ENCODE measurements at places on chromosomes 2 and 18. TPM values are rescaled to one million over a fixed set of nuclear protein-coding genes. Genes with fewer than 3 reads are reported as not detected.

DNA sequence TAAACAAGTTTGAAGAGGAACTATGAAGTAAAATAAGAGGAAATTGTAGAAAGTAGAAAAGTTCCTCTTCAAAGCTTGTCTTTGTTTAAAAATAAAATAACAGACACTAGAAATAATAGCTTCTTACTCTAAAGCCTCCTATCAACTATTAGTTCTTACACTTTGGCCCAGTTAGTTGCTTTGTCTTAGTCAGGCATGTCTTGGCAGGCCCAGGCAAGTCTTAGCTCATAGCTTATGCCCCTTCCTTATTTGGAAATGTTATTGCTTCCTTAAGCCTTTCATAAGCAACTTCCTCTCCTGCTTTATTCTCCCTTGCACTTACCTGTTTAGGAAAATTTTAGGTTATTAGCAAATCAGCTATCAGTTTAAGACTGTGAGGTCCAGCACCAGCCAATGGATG lies 950.6 kb upstream of the LRATD1 start:
- no peaks in the 10 kb centered on the region for H3K36me3 ChIP-seq
- H3K27me3 ChIP-seq, result no peaks in the 10 kb centered on the region
- no peak for DNase-seq
- no peaks in the 10 kb centered on the region for H3K4me1 ChIP-seq
- H3K27ac ChIP-seq, result no peak overlapping the region

DNA sequence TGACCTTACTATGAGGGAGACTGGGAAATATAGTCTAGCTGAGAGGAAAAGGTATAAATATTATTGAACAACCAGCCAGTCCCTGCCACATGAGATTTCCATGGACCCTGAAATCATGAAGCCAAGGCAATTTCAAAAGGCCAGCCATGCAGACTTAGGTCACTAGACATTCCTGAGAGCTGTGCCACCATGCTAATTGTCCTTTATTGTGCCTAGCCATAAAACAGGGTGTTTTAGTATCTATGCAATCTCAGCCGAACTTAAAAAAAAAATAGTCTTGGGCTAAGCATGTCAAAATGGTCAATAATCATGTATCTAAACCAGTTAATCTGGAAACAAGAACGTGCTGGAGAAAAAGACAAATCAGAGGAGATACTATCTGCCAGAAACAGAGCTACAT lies 269.5 kb downstream of the LNPK start:
- DNase-seq, result no peak
- no peaks in the 10 kb centered on the region for H3K4me1 ChIP-seq
- H3K4me3 ChIP-seq, result no peak overlapping the region
- no peaks in the 10 kb centered on the region for H3K36me3 ChIP-seq
- no peak overlapping the region for H3K27ac ChIP-seq

- DNase-seq, result no peak
- no peaks in the 10 kb centered on the region for H3K4me1 ChIP-seq
- no peaks in the 10 kb centered on the region for H3K27me3 ChIP-seq
- no peak overlapping the region for H3K4me3 ChIP-seq
- H3K36me3 ChIP-seq, result no peaks in the 10 kb centered on the region
Measured at GRCh38 chr2:204072443-204073324, 136.1 kb downstream of the ICOS start.

DNA sequence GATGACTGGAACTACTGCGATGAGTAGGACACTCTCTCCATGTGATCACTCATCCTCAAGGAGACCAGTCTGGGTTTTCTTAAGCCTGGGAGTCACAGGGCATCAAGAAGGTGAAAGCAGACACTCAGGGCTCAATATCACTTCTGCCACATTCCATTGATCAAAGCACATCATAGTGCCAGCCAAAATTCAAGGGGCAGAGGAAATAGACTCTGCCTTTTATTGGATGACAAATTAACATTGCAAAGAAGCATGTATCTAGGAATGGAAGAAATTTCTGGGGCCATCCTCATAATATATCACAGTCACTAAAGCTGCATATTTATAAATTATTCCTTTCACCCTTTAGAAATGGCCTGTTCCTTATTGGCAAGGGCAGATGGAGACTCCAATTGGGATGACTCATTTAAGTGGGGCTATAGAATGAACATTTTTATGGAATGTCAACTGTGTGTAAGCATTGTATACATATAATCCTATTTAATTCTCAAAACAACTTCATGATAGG lies 114.8 kb upstream of the CDC42EP3 start:
- H3K27me3 ChIP-seq, result no peaks in the 10 kb centered on the region
- H3K4me3 ChIP-seq, result no peak overlapping the region
- no peaks in the 10 kb centered on the region for H3K36me3 ChIP-seq

- no peaks in the 10 kb centered on the region for H3K27me3 ChIP-seq
- DNase-seq, result no peak
- H3K27ac ChIP-seq, result no peak overlapping the region
- H3K36me3 ChIP-seq, result no peaks in the 10 kb centered on the region
Measured at GRCh38 chr2:203719456-203720410, 13.3 kb downstream of the CD28 start.

DNA sequence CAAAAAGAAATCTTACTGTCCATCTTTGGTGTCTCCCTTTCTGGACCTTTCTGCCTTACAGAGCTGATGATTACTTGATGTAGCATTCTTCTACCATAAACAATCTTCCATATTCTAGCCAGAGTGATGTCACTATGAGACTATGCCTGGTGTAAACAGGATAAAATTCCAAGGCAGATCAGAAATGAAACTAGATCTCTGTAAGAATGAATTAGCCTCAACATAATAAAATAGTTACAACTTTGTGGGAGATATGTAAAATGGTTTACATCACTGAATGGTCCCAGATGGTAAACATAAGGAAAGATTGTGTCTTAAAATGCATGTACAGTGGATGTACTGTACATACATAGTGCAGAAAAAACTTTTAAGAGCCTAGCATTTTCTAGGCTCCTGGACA lies 112.3 kb upstream of the ZNF521 start:
- no peaks in the 10 kb centered on the region for H3K4me1 ChIP-seq
- H3K36me3 ChIP-seq, result no peaks in the 10 kb centered on the region
- no peaks in the 10 kb centered on the region for H3K27me3 ChIP-seq
- DNase-seq, result no peak

- H3K27me3 ChIP-seq, result peaks cover 36% of the 10 kb centered on the region
- no peak within 1 kb of the TSS for H3K27ac ChIP-seq
- H3K4me1 ChIP-seq, result peaks cover 7% of the 10 kb centered on the region
- no peaks in the 10 kb centered on the region for H3K36me3 ChIP-seq
Measured at GRCh38 chr2:127675331-127676261, at the start of gene LIMS2. Gene LIMS2, minus strand, starts transcription at chr2:127675530. Its CDS starts 506 bp downstream, at chr2:127675024.

GRCh38 chr2:43361286-43361685 lies 134.9 kb upstream of the ZFP36L2 start:
- H3K4me3 ChIP-seq, result no peak overlapping the region
- H3K27ac ChIP-seq, result no peak overlapping the region
- H3K27me3 ChIP-seq, result no peaks in the 10 kb centered on the region
- no peak for DNase-seq
- H3K36me3 ChIP-seq, result no peaks in the 10 kb centered on the region
- H3K4me1 ChIP-seq, result peaks cover 3% of the 10 kb centered on the region

DNA sequence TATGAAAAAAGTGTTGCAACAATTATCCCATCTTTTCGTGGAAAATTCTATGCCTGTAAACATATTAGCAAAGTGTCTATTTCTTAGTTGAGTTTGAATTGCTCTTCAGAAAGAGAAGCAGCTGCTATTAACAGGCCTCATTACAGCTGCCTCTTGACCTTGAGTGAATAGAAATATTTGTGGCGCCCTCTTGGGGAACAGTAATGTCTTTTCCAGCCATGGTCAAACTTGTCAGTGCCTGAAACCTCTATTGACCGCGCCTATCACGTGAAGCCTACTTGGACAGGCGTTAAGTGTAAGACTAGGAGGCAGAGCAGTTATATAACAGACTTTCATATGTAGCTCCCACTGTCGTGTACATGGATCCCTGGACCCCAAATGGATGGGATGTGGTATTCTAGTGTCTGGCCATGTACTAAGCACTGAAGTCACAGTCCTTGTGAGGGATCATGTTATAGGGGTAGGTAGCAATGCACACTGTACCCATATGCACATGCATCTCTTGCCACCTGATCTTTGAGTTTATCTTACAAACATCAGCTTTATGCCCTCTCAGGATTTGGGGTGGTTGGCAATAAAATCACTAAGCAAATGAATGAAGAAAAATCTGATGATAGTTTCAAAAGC lies 245.0 kb downstream of the PTGR3 start:
- H3K4me1 ChIP-seq, result no peaks in the 10 kb centered on the region
- no peaks in the 10 kb centered on the region for H3K36me3 ChIP-seq
- H3K27ac ChIP-seq, result no peak overlapping the region
- DNase-seq, result no peak
- no peak overlapping the region for H3K4me3 ChIP-seq

GRCh38 chr2:72824224-72824842 lies 1.5 kb downstream of the EXOC6B start:
- no peaks in the 10 kb centered on the region for H3K27me3 ChIP-seq
- peak overlapping the region; percentile 73 for H3K27ac ChIP-seq
- DNase-seq, result peak; percentile 87
- peaks cover 19% of the 10 kb centered on the region for H3K4me1 ChIP-seq
- H3K4me3 ChIP-seq, result peak overlapping the region; percentile 86

- H3K4me1 ChIP-seq, result peaks cover 4% of the 10 kb centered on the region
- no peak overlapping the region for H3K27ac ChIP-seq
- no peak for DNase-seq
- H3K4me3 ChIP-seq, result no peak overlapping the region
- H3K27me3 ChIP-seq, result no peaks in the 10 kb centered on the region
Measured at GRCh38 chr2:190875891-190876290, 4.7 kb upstream of the GLS start.

DNA sequence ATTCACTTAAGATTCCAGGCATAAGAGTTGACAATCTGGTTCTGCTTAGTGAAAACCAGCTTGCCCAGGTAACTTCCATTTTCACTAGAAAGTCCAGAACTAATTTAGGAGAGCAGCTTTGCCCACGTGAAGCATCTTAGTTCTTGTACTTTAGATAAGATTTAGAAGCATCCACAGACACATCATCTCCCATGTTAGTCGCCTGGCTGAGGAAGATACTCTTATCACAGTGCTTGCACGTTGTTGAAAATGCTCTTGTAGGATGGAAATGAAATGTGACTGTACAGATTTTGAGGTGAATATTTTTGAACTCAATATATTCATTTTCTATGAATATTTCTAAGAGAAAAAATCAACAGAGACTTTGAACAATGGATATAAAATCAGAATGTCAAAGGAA lies 159.7 kb downstream of the SOCS6 start:
- no peaks in the 10 kb centered on the region for H3K27me3 ChIP-seq
- no peaks in the 10 kb centered on the region for H3K36me3 ChIP-seq
- no peaks in the 10 kb centered on the region for H3K4me1 ChIP-seq
- no peak for DNase-seq

- H3K4me1 ChIP-seq, result peaks cover 11% of the 10 kb centered on the region
- H3K27ac ChIP-seq, result no peak overlapping the region
- no peaks in the 10 kb centered on the region for H3K36me3 ChIP-seq
Measured at GRCh38 chr2:191912764-191913163, 65.9 kb upstream of the CAVIN2 start.

GRCh38 chr2:8505311-8505920 lies 176.4 kb upstream of the ID2 start:
- no peaks in the 10 kb centered on the region for H3K4me1 ChIP-seq
- no peaks in the 10 kb centered on the region for H3K27me3 ChIP-seq
- H3K36me3 ChIP-seq, result no peaks in the 10 kb centered on the region
- H3K27ac ChIP-seq, result no peak overlapping the region
- H3K4me3 ChIP-seq, result no peak overlapping the region

GRCh38 chr18:54791657-54792056 lies 36.6 kb upstream of the RAB27B start:
- H3K27me3 ChIP-seq, result no peaks in the 10 kb centered on the region
- H3K4me1 ChIP-seq, result peaks cover 15% of the 10 kb centered on the region
- DNase-seq, result no peak
- no peak overlapping the region for H3K27ac ChIP-seq

DNA sequence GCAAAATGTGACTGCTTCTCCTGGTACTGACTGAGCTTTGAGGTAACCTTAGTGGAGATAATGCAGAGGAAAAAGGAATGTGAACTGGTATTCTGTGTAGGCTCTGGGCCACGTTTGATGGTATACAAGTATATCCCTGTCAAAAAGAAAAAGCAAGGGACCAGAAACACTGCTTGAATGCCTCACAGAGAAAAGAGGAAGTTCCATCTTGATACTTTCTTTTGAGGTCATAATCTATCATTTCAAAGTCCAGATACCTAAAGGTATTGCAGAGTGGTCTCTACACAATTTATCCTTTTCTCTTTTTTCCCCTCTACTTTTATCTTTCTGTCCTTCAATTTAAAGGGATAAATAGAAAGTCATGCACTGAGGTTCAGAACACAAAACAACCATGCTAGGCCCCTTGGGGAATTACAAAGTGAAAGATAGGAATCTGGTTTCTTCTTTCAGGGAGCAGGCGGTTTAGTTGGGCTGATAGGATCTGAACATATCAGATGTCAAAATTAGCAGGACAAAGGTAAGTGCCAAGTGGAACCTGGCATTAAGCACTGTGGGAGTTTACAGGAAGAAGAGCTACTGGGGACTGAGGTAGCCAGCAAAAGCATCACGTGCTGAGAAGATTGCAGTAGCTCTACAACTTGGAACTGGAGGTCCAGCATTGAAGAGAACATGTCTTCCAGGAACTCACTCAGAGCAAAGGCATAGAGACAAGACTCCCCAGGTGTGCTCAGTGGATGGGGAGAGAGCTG lies 121.2 kb downstream of the LYPD6 start:
- H3K36me3 ChIP-seq, result no peaks in the 10 kb centered on the region
- DNase-seq, result no peak
- H3K4me1 ChIP-seq, result no peaks in the 10 kb centered on the region

- no peaks in the 10 kb centered on the region for H3K27me3 ChIP-seq
- no peak overlapping the region for H3K27ac ChIP-seq
- no peak overlapping the region for H3K4me3 ChIP-seq
- H3K4me1 ChIP-seq, result no peaks in the 10 kb centered on the region
- peaks cover 14% of the 10 kb centered on the region for H3K36me3 ChIP-seq
Measured at GRCh38 chr18:58975296-58975695, 110.6 kb downstream of the ZNF532 start.

- peaks cover 4% of the 10 kb centered on the region for H3K36me3 ChIP-seq
- no peak overlapping the region for H3K27ac ChIP-seq
- no peak for DNase-seq
- H3K27me3 ChIP-seq, result no peaks in the 10 kb centered on the region
Measured at GRCh38 chr2:101299604-101300003, 8.9 kb downstream of the RNF149 start.

- H3K4me1 ChIP-seq, result peaks cover 24% of the 10 kb centered on the region
- H3K27me3 ChIP-seq, result no peaks in the 10 kb centered on the region
- peak overlapping the region; percentile 81 for H3K4me3 ChIP-seq
- no peak for DNase-seq
- peak overlapping the region; percentile 83 for H3K27ac ChIP-seq
Measured at GRCh38 chr2:189178726-189179569, 613 bp downstream of the COL5A2 start.

- no peak overlapping the region for H3K27ac ChIP-seq
- DNase-seq, result no peak
- no peaks in the 10 kb centered on the region for H3K4me1 ChIP-seq
- H3K36me3 ChIP-seq, result no peaks in the 10 kb centered on the region
- H3K27me3 ChIP-seq, result no peaks in the 10 kb centered on the region
Measured at GRCh38 chr2:221096706-221097567, 475.2 kb downstream of the EPHA4 start.

The TTN gene
- total RNA-seq, result under 0.01 TPM

The IL1RL1 gene
- total RNA-seq, result 0.29 TPM

The NMS gene
- not detected for total RNA-seq

The PMAIP1 gene
- 4.0 TPM for total RNA-seq

The GPR35 gene
- 1.5 TPM for total RNA-seq

The ELOA2 gene
- total RNA-seq, result not detected

The MTA3 gene
- total RNA-seq, result 29.3 TPM

The NTSR2 gene
- total RNA-seq, result not detected

The LIMS4 gene
- total RNA-seq, result 15.9 TPM

The TNFAIP6 gene
- 43.1 TPM for total RNA-seq

The MC5R gene
- total RNA-seq, result 0.36 TPM

The ABCB11 gene
- total RNA-seq, result under 0.01 TPM

The BMP10 gene
- not detected for total RNA-seq

The BCS1L gene
- 16.6 TPM for total RNA-seq
